A549 treated with CpdA at 1 μM for 4 hours (cell line): ENCODE measurements at places on chromosomes 11 and 22. TPM values are rescaled to one million over a fixed set of nuclear protein-coding genes. Genes with fewer than 3 reads are reported as not detected.

The POU2AF3 gene
- total RNA-seq, result 0.37 to 0.86 TPM (median 0.61 TPM) in 5 replicates

The GDPD4 gene
- not detected in 5 replicates for total RNA-seq

The PDGFB gene
- 3.2 to 4.4 TPM (median 3.5 TPM) in 5 replicates for total RNA-seq

The MPEG1 gene
- not detected in 5 replicates for total RNA-seq

The HBG2 gene
- total RNA-seq, result not detected in 5 replicates

The CRYBA4 gene
- total RNA-seq, result not detected in 5 replicates

The TXN2 gene
- total RNA-seq, result 56.6 to 74.8 TPM (median 70.7 TPM) in 5 replicates
